ENCODE measurements at places on chromosomes 1 and 21.

- DNase-seq, result no peak
Measured at GRCh38 chr21:37770461-37770860, 145.8 kb downstream of the KCNJ6 start.

DNA sequence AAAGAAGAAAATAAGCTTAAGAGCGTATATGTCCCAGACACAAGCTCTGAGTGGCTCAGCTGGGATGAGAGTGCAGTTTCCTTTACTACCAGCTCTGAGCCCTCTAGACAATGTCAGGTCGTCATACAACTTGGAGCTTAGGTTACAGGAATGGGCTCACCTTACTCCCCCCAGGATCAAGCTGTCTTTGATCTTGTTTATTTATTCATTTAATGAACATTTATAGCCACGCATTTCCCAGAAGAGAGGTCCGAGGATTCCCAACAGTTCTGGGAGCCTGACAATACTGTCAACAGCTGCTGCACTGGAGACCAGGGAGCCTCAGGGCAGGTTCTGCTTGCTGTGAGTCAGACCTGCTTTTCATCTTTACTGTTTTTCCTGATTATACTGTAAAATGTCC is 378.9 kb downstream of the PLPP3 start:
- no peak for DNase-seq

DNA sequence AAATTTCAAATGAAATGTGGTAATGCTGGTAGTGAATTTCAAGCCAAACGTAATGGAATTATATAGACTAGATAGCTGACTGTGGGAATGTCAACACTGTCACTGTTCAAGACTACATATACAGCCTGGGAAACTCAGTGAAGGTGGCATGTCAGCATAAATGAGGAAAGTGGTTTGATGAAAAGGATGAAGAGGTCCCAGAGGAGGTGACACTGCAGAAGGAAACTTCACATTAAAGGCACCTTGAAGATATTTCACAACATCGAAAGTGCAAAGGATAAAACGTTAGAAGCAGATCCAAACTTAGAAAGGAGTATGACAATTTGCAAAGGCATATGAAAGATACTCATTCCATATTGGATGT is 25.7 kb downstream of the MAPKAPK2 start:
- DNase-seq, result no peak

GRCh38 chr1:25738499-25738898 is 61.5 kb upstream of the SELENON start:
- DNase-seq, result no peak

DNA sequence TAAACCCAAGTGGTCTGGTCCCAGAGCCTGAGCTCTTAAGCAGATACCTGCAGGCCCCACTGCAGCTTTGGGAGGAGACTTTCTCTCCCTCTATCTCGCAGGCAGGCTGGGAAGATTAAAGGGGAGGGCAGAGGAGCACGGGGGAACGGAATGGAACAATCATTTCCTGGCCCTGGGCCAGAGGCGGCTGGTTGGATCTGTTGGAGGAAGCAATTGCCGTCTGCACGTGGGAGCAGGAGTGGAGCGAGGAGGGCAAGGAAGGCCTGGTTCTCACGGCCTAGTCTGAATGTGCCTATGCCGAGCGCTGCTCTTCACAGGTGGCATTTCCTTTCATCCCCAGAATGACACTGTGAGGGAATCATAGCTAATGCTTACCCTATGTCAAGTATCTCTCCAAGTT is 23.7 kb downstream of the NKAIN1 start:
- no peak for DNase-seq

- DNase-seq, result no peak
Measured at GRCh38 chr1:110631836-110632620, 25.9 kb upstream of the KCNA2 start.

DNA sequence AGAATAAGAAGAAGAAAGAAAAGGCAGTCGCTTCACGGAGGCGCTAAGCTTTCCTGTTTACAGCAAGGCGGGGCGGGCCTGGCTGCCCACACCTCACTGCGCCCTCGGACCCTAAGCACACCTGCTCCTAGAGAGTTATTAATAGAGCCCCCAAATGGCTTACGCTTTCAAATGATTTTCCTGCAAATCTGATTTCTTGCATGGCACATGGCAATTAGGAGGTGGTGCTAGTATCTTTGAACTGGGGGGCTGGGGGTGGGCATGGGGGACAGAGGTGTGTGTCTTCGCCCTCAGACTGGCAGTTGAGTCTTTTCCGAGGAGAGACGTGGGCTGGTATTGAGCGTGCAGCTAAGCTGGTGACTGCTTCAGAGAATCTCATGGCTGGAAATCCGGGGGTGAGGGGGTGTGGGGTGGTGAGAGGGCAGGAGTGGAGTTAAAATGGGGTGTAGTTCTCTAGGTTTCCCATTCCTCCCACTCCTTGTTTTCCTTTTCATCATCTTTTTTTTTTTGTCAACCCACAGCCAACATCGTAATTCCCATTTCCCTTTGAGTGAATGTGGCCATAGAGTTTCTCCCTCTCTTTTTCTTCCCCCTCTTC is 1.3 kb downstream of the S1PR1 start:
- DNase-seq, result no peak

GRCh38 chr1:10514490-10515235 is 39.9 kb downstream of the PEX14 start:
- peak; percentile 76 for DNase-seq

GRCh38 chr1:43199093-43199726 is 27.1 kb downstream of the CFAP57 start:
- no peak for DNase-seq

DNA sequence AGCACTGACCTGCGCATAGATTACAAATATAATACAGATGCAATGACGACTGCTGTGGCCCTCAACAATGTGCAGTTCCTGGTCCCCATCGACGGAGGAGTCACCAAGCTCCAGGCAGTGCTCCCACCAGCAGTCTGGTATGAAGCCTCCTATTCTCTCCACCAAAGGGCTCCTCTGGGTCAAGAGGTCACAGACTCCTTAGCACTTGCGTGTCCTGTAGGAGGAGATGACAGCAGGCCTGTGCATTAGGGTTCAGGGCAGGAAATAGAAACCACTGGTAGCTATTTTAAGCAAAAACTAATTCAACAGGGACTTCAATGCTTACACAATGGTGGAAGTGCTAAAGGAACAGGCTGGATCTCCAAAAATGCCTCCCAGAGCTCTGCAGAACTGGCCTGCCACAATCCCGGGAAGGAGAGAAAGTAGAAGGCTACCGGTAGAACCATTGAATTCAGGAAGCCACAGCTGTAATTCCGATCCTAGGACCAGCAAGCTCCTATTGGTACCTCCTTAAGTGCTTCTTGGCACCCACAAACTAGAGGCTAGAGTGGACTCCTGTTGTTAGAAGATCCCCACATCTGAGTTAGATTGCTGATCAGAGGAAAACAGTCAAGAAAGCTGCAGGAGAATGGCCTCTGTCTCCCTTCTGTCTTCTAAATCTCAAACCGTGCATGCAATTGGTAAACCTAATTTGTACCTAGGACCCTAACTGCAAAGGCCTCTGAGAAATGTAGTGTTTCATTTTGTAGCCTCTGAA is 12.7 kb upstream of the DYNLT5 start:
- DNase-seq, result peak; percentile 68

- DNase-seq, result peak; percentile 97
Measured at GRCh38 chr1:153945795-153946621, 510 bp downstream of the DENND4B start.
